ENCODE measurements at places on chromosomes 11 and 22.

- no peak for DNase-seq
These were observed 629 bp downstream of the PSMA1 start for GRCh38 chr11:14519597-14519916.

- DNase-seq, result no peak
These were observed 46.6 kb downstream of the LRRC32 start for GRCh38 chr11:76623884-76624419.

DNA sequence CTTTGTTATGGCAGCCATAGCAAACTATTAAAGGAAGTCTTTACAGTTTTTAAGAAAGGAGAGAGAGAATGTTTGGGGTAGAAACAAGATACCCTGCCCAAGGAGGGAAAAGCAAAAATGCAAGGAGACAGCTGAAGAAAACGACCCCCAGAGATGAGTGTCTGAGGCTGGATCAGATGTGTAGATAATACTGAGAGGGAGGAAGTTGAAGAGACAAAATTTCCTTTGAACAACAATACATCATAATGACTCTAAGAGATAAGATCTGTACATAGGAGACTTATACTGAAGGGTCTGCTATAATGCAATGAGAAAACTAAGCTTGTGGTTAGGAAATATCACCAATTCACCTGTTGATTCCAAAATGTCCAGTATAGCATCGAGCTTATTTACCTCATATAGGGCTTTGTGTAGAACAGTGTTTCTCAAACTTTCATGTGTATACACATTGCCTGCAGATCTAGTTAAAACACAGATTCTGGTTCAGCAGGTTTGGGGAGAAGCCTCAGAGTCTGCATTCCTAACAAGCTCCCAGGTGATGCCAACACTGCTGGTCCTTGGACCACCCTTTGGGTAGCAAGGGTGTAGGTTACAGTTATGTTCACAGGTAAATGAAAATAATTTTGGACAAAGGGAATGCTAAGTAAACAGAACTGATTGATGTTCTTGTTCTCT, 5.8 kb upstream of the CEP295 start:
- DNase-seq, result no peak

DNA sequence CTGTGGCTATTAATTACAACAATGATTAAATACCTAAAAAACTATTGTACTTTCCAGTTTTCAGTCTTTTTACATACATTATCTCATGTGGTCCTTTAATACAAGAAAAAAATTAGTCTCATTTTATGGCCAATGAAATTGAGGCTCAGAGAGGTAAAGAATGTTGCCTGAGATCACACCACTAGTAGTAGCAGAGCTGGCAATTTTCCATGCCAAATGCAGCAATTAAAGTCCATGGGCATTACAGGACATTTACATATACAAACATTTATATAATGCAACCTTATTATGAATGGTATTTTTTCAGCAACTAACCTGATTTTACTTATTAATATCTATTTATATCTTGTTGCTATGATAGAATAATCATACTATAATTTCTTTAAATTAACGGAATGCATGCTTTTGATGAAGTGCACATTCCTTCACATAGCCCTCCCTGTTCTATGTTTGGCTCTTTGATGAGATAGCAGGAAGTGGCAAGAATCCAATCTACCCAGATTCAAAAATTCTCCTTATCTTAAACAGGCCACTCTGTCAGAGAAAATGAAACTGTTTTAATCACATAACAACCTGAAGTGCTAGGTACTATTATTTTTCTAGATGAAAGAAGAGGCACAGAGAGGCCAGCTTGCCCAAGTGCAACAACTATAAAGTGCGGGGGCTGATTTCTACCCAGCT, 120.9 kb upstream of the LDLRAD3 start:
- no peak for DNase-seq

GRCh38 chr11:123428116-123428715, 1.9 kb upstream of the GRAMD1B start:
- DNase-seq, result no peak

- no peak for DNase-seq
These were observed 17.2 kb upstream of the OR5B21 start for GRCh38 chr11:58525037-58525614.

- no peak for DNase-seq
These were observed 6.0 kb downstream of the CNTF start for GRCh38 chr11:58628446-58628845.

DNA sequence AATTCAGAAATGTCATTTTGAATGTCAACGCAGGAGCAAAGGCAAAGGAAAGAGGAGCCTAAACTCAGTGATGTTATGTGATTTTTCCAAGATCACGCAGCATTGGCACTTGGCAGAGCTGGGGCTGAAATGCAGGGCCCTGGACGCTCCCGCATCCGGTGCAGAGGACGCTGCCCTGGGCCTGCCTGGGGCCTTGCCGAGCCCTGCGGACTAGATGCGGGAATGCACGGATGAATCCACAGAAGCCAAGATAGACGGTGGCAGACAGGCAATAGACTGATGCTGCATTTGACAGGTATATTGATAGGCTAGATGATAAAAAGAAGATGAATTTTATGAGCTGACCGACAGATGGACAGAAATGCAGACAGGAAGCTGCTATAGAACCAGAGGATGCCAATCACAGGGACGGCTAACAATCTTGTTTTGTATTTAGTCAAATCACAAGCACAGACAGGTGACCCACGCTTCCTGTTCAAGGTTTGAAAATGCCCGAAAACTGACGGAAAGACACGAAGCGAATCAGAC, 696 bp upstream of the MARK2 start:
- DNase-seq, result no peak

GRCh38 chr11:72237112-72237931, 6.7 kb downstream of the PHOX2A start:
- no peak for DNase-seq

GRCh38 chr11:121486054-121486453, 33.3 kb upstream of the SORL1-AS1 start:
- DNase-seq, result no peak

DNA sequence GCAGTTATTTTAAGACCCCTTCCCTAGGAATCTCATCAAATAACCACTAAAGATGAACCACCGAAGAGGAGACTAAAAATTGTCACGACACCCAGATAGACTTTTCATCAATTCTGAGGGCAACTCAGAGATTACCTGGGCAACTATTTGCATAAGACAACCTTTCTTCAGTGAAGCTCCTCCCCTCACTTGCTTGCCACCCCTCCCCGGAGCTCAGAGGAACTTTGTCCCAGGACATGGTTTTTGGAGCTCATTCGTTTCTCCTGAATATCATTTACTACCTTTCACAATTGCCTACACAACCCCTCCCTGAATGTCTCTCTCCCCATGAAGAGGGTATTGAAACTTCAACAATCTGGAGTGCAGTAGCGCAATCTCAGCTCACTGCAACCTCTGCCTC, 3.9 kb downstream of the AGBL2 start:
- DNase-seq, result no peak

GRCh38 chr11:46537121-46537520, 56.7 kb downstream of the AMBRA1 start:
- DNase-seq, result no peak

DNA sequence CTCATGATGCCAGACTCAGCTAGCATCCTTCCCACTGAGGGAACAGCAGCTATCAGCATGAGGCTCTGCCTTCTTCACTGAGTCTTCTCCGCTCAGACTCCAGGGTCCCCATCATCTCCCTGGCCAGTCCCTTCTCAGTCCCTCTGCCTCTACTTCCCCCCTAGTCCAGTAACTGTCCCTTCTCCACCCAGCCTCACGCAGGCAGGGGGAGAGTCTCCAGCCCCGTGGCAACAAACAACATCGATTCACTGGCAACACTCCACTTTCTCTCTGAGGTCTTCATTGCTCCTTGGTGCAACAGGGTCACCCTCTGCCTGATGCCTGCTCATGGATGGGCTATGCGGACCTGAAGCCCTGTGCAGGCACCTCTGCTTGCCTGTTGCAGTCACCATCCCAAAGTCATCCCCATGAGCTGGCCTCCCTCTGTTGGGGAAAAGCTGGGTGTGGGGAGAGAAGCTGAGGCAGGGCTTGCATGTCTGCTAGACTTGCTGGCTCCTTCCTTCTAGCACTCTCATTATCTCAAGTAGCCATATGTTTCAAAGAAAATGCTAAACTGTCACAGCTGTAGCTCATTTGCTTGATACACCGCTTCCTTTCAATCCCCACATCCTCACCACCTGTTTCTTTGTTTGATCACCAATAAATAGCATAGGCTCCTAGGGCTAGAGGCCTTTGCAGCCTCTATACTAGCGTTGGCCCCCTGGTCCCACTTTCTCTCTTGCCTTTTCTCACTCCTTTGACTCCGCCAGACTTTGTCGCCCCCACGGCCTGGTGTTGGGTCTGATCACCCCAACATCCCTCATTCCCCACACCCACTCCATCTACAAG, 4.3 kb upstream of the BCR start:
- no peak for DNase-seq

DNA sequence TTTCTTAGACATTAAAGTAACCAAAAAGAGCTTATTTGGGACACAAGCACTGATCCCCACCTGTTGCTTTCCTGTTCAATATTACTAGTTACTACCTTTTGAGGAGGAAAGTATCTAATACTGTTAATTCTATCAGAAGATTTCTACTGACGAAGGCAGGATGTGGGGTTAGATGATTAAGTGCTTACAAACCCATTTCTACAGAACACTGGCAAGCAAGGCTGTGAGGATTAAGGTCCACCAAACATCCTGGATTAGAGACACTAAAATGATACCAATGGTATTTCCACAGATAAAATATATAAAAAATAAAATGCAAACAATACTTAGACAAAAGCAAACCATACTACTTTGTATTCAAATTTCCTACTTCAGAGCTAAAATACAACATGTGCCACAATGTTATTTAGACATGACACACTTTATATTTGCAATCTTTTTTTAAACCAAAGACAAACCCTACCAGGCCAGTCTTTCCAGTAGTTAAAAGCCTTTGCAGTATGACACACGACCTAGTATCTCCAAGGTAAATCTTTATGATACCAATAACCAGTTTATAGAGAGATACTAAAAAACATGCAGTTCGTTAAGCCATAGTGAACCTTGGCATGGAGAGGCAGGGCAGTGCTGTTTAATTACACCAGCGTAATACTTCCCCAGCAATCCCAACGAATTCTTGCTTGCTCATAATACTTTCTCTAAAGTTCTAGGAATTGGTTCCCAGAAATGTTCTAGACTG, 71.2 kb upstream of the TP53AIP1 start:
- DNase-seq, result no peak

- no peak for DNase-seq
These were observed 18.4 kb downstream of the GRIK4 start for GRCh38 chr11:120529911-120530310.

GRCh38 chr11:61545341-61545740, 35.5 kb downstream of the SYT7 start:
- DNase-seq, result no peak

DNA sequence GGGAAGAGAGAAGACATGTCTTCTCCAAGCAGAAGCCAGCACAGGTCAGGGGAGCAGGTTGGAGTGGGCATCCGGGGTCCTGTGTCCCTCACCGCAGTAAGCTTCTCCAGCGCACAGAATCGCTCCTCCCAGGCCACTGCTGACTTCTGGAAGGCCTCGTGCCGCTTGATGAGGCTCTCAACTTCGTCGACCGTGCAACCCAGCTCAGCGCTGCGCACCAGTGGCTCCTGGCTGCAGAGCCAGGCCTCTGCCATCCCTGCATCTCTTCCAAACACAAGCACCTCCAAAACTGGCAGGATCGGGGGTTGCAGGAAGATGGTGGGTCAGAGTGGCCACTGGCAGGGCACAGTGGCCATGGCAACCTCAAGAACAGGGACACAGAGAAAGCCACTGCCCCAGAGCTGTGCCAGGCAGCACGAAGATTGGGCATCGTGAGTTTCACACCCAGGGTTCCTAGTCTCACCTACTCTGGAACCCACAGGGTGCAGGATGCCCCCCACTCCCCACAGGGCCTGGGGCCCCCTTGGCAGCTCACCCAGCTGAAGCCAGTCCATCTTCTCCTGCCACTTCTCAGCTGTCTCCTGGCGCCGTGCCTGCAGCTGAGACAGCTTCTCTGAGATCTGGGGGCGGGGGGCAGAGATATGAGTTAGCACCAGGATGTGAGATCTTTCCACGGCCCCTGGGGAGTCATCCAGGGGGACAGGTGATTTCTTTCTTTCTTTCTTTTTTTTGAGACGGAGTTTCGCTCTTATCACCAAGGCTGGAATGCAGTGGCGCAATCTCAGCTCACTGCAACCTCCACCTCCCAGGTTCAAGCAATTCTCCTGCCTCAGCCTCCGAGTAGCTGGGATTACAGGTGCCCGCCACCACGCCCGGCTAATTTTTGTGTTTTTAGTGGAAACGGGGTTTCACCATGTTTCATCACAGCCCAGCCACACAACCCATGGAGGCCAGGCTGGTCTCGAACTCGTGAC, 11.2 kb upstream of the RBM4B start:
- no peak for DNase-seq

GRCh38 chr11:78646564-78647185, 72.0 kb upstream of the NARS2 start:
- no peak for DNase-seq

DNA sequence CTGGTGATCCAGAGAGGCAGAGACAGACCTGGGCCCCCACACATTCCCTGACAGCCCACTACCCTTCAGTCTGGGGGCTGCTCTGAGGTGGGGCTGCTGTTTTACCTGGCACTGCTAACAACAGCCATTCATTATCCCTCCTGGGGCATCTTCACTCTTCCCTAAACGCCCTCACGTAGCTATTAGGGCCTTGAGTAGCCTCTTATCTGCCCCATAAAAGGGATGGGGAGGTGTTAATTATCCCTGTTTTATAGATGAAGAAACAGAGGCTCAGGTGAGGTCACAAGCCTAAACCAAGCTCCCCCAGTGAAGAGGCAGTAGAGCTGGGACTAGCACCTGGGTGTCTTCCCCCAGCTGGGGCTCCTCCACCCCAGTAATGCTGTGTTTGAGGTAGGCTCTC, 79.5 kb downstream of the KIAA1671 start:
- DNase-seq, result no peak

- DNase-seq, result no peak
These were observed at the start of gene AASDHPPT for GRCh38 chr11:106077609-106078455. AASDHPPT (plus strand) TSS chr11:106077662; CDS start chr11:106077711, 49 bp downstream.

- DNase-seq, result no peak
These were observed 2.9 kb downstream of the PRR33 start for GRCh38 chr11:1888811-1889210.

DNA sequence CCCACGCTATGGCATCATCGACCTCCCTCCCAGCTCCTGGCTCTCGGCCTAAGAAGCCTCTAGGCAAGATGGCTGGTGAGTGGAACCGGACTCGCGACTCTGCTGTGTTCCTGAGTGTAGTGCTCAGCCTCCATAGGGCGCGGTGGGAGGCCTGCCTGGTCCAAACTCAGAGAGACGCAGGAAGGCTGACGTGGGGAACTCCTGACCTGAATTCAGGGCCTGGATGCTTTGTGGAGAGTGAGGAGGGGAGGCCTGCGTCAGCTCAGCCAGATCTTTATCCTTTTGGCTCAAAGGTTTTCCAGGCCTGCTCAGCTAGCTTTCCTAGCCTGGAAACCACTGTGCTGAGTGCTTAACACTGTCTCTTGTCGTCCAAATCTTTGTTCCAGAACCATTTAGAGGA, 8.0 kb downstream of the TIRAP start:
- no peak for DNase-seq

All from T1000 (cell line).